Aorta (tissue), 5 donors: ENCODE measurements at places on chromosomes 1 and 21. TPM values are rescaled to one million over a fixed set of nuclear protein-coding genes. Genes with fewer than 3 reads are reported as not detected.

BRDT gene
- total RNA-seq = not detected

GRCh38 chr1:118618618-118619340, 369.4 kb downstream of the TBX15 start:
- no peak for DNase-seq

XCL2 gene
- not detected for total RNA-seq

CLCA4 gene
- 0.13 TPM for total RNA-seq

DNA sequence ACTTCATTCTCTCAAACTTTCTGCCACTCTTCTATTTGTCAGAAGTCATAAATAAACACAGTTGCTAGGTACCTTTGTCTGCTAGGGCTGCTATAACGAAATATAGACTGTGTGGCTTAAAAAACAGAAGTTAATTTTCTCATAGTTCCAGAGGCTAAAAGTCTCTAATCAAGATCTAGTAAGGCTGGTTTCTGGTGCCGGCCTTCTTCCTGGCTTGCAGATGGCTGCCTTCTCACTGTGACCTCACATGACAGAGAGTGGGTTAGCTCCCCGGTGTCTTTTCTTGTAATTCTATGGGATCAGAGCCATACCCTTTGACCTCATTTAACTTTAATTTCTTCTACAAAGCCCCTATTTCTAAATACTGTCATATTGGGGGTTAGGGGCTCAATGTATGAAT, 5.9 kb downstream of the PDC start:
- DNase-seq = no peak

CNN3 gene
- 463 TPM for total RNA-seq

GRCh38 chr21:35170244-35170643, 121.1 kb upstream of the RUNX1 start:
- no peak for DNase-seq

- no peak for DNase-seq
Measured at GRCh38 chr1:77415579-77415978, 133.8 kb downstream of the AK5 start.
